ENCODE measurements at places on chromosomes 4 and X.
A peak's percentile ranks its signal among the peaks of the same experiment; 100 is the strongest.

DNA sequence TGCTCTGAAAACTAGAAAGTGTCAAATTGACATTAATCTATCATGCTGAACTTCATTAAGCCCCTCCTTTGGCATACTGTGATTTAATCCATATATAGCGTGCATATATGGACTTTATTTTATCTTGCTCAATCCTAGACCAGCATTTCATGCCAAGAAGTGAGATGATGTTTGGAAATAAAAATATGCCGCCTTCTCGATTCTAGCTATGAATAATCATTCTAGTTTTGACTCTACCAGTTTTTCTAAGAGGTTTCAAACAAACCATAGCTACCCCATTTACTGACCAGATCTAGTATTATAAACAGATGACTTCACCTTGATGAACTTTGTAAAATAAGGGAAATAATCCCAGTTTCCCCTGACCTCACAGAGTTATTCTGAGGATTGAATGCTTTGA lies 95.0 kb downstream of the ARX start:
- DNase-seq: no peak

- DNase-seq: no peak
Measured at GRCh38 chrX:129574214-129574613, 34.2 kb downstream of the OCRL start.

DNA sequence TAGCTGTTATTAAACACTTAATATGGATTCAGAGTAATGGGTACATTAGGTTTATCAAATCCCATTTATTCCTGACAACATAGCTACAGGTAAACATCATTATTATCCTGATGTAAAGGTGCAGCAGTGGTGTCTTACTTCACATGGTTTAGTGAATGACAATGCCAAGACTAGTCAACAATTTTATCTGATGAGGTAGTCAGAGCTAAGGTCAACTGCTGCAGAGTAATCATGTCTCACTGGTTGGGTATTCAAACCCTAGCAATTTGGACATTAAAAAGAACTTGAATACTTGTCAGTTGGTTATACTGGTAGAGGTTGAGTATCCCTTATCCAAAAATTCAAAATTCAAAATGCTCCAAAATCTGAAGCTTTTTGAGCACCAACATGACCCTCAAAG lies 117.6 kb downstream of the MAB21L2 start:
- no peak for DNase-seq

DNA sequence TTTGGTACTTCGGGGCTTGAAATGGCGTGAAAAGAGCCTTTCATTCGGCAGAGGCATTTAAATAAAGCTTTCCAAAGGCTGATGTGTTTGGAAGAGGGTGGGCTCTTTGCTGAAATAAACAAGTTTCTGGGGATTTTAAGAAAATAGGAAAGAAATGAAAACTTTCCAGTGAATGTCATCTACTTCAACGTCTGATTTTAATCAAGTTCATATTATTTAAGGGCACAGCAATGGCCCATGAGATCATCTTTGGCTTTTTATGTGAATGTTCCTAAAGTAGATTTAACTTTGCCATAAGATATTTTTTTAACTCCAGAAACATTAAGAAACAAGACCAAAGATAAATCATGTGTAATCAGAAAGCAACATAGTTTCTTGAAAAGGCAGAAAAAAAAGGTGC lies 69.8 kb upstream of the TTC29 start:
- no peak for DNase-seq

DNA sequence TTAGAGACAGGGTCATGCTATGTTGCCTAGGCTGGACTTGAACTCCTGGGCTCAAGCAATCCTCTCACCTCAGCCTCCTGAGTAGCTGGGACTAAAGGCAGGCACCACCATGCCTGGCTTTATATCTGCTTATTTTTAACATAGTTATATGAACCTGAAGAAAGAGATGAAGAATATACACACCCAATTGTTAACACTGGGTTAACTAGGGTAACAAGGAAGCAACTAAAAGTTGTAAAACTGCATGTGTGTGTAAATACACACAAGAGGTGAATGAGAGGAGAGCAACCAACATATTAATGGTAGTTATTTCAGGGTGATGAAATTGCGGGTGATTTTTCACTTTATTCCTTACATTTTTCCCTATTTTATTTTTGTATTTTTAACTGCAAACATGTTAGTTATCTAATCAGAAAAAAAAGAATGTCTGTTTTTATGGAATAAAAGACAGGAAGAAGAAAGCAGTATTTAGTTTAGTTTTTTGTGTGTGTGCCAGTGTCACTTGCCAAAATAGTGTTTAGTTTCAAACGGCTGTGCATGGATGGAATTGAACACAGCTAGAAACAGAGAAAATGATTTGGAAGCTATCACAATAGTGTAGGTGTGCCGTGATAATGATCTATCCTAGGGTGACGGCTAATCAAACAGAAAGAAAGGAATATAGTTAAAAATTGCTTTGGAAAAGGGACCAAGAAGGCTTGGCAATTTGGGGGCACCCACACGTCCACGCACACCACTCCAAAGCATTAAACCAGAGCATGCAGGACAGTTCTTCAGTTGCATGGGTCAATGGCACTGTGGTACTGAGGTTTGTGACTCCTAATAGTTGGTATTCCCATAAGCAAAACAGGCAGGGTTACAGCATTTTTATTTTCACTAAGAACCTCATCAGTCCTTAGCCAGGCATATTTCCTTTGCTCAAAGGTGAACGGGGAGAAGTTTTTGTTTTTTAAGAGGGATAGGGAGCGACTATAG lies 89.1 kb upstream of the KLHL13 start:
- no peak for DNase-seq

DNA sequence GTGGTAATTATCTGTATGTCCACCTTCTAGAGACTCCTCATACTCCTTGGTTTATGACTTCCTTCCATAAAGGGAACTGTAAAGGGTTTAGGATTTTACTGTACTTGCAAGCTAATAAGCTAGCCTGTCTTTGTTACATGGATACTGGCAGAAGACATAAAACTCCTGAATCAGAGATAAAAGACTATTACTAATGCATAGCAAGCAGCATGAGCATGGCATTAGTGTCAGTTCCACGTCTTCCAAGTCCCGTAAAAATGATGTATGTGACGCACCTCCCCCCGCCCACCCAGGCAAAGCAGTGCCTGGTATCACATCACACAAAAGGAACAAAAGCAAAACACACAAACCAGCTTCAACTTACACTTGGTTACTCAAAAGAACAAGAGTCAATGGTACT lies 71.0 kb downstream of the SLC10A6 start:
- no peak for DNase-seq

GRCh38 chr4:92183825-92184224 lies 119.9 kb upstream of the GRID2 start:
- no peak for DNase-seq

DNA sequence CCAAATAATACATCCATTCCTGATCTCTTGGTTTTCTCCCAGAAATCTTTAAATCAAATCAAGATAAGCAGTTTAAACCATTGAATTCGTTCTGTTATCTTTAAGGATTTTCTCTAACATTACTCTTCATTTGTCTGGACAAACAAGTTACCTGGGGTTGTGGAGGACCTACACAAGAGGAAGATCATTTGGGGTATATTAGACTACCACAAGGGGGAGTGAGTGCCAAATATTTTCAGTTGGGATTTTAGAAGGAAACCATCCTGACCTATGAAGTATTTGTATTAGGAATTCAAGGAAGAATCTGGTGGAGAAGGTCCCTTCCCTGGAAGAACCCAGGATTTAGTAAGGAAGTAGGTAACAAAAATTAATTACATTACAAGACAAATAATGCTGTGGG lies 12.0 kb upstream of the DCHS2 start:
- DNase-seq: no peak

- no peak for DNase-seq
Measured at GRCh38 chr4:87388901-87389300, 2.1 kb downstream of the HSD17B11 start.

GRCh38 chr4:147550626-147551246 lies 66.5 kb upstream of the TMEM184C start:
- DNase-seq: no peak

DNA sequence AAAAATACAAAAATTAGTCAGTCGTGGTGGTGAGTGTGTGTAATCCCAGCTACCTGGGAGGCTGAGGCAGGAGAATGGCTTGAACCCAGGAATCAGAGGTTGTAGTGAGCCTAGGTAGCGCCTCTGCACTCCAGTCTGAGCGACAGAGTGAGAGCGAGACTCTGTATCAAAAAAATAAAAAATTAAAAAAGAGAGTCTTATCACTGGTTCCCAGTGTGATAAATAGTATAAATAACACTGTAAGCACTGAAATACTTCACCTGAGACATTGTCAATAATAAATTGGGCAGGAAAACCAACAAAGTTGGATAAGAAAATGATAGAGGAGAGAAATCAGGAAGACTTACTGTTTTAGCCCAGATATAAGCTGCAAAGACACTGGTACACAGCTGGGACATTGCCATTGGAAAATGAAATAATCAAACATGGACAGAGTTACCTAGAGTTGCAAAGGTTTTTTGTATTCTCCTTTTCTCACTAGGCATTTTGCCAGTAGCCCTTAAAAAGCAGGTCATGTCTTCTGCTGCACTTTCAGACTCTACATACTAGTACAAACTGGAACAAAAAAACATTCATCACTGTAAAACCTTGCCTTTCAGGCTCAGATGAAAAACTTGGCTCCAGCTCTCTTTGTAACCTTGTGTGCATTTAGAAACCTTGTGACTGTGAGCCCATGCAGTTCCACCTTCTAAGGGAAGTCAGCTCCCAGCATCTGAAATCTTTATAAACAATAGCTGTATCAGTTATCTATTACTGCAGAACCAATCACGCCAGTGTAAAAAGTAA lies 55.0 kb upstream of the PPP1R2C start:
- DNase-seq: no peak

GRCh38 chrX:20029728-20030127 lies 38.9 kb upstream of the BCLAF3 start:
- peak; percentile 36 for DNase-seq

- no peak for DNase-seq
Measured at GRCh38 chrX:95291561-95291960, 1393.1 kb upstream of the DIAPH2 start.

DNA sequence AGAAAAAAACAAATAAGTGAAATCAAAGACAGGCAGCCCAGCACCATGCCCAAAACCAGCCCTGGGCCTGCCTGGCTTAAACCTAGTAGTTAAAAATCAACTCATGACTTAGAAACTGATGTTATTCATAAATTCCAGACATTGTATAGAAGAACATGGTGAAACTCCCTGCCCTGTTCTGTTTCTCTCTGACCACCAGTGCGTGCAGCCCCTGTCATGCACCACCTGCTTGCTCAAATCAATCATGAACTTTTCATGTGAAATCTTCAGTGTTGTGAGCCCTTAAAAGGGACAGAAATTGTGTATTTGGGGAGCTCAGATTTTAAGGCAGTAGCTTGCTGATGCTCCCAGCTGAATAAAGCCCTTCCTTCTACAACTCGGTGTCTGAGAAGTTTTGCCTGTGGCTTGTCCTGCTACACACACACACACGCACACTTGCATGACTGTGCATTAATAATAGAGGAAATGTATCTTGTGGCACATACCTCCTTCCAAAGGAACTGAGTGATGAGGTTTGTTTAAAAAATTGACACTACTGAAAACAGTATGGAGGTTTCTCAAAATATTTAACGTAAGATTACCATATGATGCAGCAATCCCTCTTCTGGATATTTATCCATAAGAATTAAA lies 39.2 kb upstream of the UGT2B7 start:
- DNase-seq: no peak

GRCh38 chr4:67052814-67053675 lies 492.3 kb downstream of the CENPC start:
- no peak for DNase-seq

DNA sequence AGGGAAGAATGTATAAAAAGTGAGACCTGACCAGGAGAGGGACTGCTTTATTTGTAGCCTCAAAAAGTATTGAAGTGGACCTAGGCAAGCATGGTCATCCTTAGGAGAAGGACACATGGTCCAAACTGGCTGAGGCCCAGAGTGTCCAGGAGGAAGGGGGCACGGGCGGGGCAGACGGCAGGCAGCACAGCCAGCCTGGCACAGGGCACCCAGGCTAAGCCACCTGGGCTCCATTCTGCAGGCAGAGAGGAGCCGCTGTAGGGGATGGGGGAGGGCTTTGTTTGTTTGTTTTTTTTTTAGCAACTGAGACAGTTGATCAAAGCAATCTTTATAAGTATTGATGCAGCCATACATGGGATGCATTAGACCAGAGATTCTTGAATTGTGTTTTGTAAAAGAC lies 188.6 kb downstream of the PRDM5 start:
- DNase-seq: no peak

GRCh38 chr4:76188557-76188956 lies 25.1 kb downstream of the SCARB2 start:
- DNase-seq: no peak

- no peak for DNase-seq
Measured at GRCh38 chr4:154126276-154126675, 337.4 kb upstream of the SFRP2 start.

DNA sequence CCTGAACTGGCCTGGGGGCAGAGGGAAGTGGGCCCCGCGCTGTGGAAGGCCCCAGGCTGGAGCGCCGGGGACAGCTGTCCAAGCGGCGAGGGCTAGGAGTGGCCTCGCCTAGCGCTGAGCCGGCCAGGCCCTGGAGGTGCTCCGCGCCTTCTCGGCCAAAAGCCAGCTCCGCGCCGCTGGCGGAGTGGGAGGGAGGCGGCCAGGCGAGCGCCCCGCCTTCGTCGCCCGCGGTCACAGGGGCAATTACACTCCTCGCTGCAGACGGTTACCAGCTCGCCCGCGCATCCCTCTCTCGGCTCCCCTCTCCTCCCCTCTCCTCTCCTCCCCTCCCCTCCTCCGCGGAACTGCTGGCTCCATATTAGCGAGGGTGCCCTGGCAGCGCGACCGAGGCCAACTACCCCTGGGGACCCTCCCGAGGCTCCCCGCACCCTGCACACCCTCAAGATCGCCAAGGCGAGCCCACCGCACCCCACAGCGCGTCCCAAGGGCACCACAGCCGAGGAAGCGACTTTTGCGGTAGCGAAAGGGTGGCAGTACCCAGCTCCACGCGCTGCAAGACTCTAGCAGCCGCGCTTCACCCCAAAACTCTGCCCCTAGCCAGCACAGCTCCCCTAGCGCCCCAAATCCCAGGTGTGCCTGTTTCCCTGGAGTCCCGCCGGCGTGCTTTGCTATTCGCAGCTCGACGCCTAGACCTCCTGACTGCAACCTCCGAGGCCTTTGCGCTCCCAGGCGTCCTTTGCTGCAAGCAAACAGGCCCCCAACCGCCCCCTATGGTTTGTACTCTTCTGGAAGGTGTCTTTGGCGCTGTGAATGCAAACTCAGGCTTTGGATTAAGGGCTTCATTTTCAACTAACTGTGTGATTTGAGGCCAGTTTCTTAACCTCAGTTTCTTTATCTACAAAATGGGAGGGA lies 91.4 kb downstream of the BCOR start:
- DNase-seq: no peak

GRCh38 chrX:24085101-24085500 lies 30.3 kb downstream of the EIF2S3 start:
- DNase-seq: no peak

DNA sequence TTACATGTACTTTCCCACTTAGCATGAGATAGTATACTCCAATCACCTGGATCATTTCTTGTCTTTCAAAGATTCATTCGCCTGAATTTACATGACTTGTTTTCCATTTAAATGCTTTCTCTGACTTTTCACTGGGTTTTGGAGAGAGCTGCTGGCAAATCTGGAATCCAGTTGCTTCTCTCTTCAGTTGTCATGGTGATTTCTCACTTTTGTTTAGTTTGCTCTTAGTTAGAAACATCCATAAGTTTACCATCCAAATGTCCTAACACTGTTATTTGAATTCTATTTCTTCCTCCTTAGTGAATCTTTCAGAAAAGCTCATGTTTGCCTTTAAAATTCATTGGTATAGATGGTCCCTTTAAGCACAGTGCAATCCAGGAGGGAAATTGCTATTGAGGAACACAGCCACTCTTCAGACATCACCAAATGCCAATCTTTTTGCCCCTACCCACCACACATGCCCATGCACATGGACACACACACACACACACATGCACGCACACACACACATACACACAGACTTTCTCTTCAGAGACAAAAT lies 51.7 kb downstream of the REELD1 start:
- DNase-seq: no peak

Data from CD4-positive, CD25-positive, alpha-beta regulatory T cell (primary cell).